ENCODE measurements at places on chromosomes 13 and 19. TPM values are rescaled to one million over a fixed set of nuclear protein-coding genes. Genes with fewer than 3 reads are reported as not detected.

- no peaks in the 10 kb centered on the region for H3K36me3 ChIP-seq
- DNase-seq = no peak
- H3K4me1 ChIP-seq = no peaks in the 10 kb centered on the region
- no peaks in the 10 kb centered on the region for H3K27me3 ChIP-seq
- no peak overlapping the region for H3K27ac ChIP-seq
Measured at GRCh38 chr13:109275139-109275745, 511.1 kb downstream of the IRS2 start.

GRCh38 chr19:48230555-48231129 lies 25.1 kb downstream of the CARD8 start:
- H3K36me3 ChIP-seq = peaks cover 57% of the 10 kb centered on the region
- no peaks in the 10 kb centered on the region for H3K4me1 ChIP-seq
- H3K27me3 ChIP-seq = no peaks in the 10 kb centered on the region
- no peak for DNase-seq

GRCh38 chr19:55095260-55096060 lies 19.8 kb downstream of the EPS8L1 start:
- no peak for DNase-seq
- no peak overlapping the region for H3K4me3 ChIP-seq
- no peak overlapping the region for H3K27ac ChIP-seq
- no peaks in the 10 kb centered on the region for H3K27me3 ChIP-seq
- H3K36me3 ChIP-seq = peaks cover 58% of the 10 kb centered on the region

UBE2L5 gene
- 0.18 TPM for total RNA-seq

SLC7A10 gene
- 4.7 TPM for total RNA-seq
